ENCODE measurements at places on chromosomes 2 and 18. TPM values are rescaled to one million over a fixed set of nuclear protein-coding genes. Genes with fewer than 3 reads are reported as not detected.
A peak's percentile ranks its signal among the peaks of the same experiment; 100 is the strongest.

- DNase-seq: no peak
Observed at GRCh38 chr2:21001225-21001946, 42.5 kb downstream of the APOB start.

- no peak for DNase-seq
Observed at GRCh38 chr2:228377533-228377932, 196.0 kb upstream of the SPHKAP start.

Gene MMADHC
- 99.0 TPM for total RNA-seq

- no peak for DNase-seq
Observed at GRCh38 chr2:205723179-205723578, 40.9 kb downstream of the NRP2 start.

Gene WDR35
- 8.8 TPM for total RNA-seq

DNA sequence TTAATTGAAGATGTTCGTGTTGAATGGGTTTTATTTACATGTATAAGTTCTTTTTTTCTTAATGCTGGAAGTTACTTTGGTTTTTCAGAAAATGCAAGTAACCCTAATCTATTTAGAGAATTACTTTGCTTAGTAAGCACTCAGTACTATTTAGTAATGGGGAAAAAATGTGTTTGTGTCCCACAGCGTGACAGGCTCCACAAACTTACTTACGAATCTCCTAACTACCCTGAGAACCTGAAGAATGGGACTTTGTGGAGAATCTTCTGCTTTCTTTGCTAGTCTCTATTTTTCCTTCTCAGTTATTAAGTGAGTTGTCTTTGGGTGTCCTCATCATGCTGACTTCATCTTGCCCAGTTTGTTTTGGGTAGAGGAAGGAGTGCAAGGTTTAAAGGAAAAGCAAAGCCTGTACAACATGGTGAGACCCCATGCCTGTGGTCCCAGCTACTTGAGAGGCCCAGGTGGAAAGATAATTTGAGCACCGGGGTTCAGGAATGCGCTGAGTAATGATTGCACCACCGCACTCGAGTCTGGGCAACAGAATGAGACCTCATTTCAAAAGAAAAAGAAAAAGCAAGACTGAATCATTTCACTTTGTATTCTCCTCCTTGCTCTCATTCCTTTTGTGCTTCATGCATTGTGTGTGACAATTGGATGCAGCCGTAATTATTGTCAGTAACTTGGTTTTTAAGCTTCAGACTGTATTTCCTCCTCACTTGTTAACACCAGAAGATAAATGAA is 10.2 kb downstream of the NEDD4L start:
- no peak for DNase-seq

- DNase-seq: no peak
Observed at GRCh38 chr2:42216694-42217093, 47.5 kb downstream of the EML4 start.

Gene PAX3
- total RNA-seq: not detected

DNA sequence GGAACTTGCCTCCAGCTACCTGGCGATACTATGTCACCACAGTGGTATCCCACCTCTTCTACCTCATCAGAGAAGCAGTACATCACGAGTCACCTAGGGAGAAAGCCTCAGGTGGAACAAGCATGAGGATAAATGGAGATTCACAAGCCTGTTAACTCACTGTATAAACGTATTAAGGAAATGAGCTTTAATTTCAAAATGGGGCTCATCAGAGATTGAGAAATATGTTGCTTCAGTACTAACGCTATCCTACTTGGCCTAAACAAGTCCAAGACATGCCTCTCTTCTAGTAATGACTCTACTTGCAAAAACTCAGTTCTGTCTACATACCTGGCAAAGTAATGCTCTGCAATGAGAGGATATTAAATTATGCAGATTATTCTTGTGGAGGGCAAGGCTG is 4.3 kb downstream of the SLC39A6 start:
- no peak for DNase-seq

DNA sequence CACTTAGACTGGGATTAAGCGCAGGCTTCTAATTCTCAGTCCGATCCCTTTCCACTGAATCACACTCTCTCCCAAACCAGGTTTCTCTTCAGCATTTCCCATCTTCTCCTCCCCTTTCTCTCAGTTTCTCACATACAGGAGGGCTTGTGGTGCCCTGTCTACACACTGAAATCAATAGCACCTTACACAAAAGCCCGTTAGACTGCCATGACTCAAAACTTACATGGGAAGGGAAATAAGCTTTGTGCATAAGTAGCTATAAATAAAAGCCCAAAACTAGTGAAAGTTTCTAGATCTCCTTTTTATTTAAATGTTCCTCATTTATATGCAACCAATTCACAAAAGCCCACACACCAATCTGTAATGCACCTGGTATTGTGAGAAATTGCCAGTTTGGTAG is 318.4 kb downstream of the TXNL1 start:
- no peak for DNase-seq

GRCh38 chr2:59824314-59824713 is 729.1 kb downstream of the BCL11A start:
- no peak for DNase-seq

- DNase-seq: no peak
Observed at GRCh38 chr2:23452853-23453420, 68.0 kb downstream of the KLHL29 start.

Gene NETO1
- not detected for total RNA-seq

DNA sequence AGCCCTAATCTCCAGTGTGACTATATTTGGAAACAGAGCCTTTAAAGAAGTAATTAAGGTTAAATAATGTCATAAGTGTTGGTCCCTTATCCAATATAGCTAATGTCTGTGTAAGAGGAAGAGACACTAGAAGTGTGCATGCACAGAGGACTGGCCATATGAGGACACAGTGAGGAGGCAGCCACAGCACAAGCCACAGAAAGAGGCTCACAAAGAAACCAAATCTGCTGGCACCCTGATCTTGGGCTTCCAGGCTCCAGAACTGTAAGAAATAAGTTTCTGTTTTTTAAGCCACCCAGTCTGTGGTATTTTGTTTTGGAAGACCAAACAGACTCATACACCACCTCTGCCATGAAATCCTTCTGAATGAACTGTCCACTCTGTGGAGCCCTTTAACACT is 186.4 kb upstream of the SLC39A10 start:
- no peak for DNase-seq

DNA sequence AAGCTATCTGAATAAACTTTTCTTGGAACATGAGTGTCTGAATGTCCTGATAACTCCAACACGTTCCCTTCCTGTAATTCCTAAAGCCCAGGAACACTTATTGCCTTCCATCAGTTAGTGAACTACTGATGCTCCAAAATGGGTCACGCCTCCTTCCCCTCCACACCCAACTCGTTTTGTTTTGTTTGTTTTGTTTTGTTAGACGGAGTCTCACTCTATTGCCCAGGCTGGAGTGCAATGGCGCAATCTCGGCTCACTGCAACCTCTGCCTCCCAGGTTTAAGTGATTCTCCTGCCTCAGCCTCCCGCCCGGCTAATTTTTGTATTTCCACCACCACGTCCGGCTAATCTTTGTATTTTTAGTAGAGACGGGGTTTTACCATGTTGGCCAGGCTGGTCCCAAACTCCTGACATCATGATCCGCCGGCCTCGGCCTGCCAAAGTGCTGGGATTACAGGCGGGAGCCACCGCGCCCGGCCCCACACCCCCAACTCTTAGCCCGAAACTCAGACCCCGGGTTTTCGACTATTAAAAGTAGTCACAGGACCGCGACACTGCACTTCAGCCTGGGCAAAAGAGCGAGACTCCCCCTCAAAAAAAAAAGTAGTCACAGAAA is 774 bp downstream of the IER3IP1 start:
- peak; percentile 49 for DNase-seq

GRCh38 chr2:169822785-169823392 is 1.8 kb downstream of the METTL5 start:
- DNase-seq: no peak

Gene SCG2
- 11.5 TPM for total RNA-seq

Gene LINC00305
- not detected for total RNA-seq

Gene DYSF
- total RNA-seq: 19.4 TPM

GRCh38 chr2:20855456-20855855 is 32.6 kb upstream of the LDAH start:
- no peak for DNase-seq

DNA sequence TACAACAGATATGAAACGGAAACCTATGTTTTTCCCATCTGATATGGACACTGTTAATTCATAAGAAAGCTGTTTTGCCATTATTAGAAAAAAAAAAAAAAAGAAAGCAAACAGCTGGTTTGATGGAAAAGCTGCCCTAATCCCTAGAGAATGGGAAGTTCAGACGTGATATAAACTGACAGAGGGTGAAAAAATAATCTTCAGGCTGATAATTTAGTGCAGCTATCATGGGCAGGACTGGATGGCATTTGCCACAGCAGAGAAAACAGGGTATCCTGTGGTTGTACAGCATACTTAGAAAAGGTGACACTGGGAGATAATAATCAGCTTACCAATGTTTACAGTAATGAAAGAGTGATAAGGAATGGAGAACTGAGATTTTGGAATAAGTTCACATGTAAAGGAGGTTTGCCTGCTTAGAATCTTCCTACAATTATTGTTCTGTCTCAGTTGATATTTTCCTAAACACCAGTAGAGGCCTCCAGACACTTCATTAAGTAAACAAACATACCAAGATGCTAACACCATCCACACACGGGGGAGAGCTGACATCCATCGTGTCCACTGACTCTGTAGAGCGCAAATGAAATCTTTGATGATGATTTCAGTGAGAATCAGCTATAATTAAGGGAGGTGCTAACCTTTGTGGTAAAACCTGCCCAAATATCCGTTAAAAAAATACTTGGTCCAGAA is 211.6 kb upstream of the MMADHC start:
- no peak for DNase-seq

DNA sequence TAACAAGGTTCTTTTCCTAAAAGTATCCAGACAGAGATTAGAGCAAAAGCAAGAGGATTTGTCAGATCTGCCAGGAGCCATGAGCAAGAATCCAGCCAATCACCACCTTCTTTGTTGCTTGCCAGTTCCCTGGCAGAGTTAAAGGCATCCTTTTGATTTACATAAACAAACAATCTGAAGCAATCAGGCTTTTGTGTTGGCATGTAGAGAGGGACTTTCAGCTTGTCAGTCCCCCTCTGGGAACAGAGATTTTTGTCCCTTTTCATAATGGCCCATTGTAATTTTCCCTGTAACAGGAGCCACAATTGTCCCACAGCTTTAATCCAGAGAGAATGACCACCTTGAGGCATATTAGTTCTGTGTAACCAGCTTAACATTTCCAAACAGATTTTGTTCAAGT is at the start of gene ERMN:
Gene ERMN, minus strand, starts transcription at position 39 of the 400 bp plus-strand sequence. CDS start 182 bp downstream, outside the sequence.
- DNase-seq: no peak

DNA sequence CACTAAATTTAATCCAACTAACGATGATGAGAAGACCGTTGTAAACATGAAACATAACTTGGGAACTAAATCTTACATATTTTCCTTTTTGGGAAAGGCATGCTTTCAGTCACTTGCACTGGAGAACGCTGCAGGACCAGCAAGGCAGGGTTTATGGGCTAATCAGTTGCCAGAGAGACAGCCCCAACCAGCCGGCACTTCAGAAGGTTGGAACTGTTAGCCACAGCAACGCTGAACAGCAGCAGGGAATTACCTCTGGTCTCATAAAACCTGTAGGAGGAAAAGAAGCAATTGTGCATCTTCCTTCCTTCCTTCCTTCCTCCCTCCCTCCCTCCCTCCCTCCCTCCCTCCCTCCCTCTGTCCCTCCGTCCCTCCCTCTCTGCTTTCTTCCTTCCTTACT is 33.9 kb upstream of the SIX2 start:
- no peak for DNase-seq

GRCh38 chr2:20635113-20635510 is 15.8 kb downstream of the HS1BP3 start:
- peak; percentile 42 for DNase-seq

Gene DSG1
- total RNA-seq: not detected

DNA sequence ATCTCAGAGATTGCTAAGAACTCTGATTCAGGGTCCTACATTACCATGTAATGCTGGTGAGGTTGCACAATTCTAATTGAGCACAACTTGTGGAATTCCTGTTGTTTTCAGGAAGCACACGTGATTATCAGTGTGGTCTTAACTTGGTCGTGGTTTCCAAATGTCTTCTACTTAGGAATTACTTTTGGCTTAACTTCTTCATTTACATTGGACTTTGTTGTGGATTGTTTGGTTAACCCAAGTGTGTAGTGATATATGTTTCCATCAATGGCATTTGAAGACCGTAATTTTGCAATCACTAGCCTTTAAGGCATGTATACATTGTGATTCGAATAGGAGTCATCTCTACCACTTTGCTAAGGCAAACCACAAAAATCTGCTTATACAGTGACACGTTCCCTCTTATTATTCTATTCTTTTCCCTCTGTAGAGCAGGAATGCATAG is 373.3 kb downstream of the IRS1 start:
- no peak for DNase-seq

Gene GPC1
- total RNA-seq: 29.2 TPM

Data from mucosa of descending colon (tissue), 3 donors.